ENCODE measurements at places on chromosomes 6 and 20.

DNA sequence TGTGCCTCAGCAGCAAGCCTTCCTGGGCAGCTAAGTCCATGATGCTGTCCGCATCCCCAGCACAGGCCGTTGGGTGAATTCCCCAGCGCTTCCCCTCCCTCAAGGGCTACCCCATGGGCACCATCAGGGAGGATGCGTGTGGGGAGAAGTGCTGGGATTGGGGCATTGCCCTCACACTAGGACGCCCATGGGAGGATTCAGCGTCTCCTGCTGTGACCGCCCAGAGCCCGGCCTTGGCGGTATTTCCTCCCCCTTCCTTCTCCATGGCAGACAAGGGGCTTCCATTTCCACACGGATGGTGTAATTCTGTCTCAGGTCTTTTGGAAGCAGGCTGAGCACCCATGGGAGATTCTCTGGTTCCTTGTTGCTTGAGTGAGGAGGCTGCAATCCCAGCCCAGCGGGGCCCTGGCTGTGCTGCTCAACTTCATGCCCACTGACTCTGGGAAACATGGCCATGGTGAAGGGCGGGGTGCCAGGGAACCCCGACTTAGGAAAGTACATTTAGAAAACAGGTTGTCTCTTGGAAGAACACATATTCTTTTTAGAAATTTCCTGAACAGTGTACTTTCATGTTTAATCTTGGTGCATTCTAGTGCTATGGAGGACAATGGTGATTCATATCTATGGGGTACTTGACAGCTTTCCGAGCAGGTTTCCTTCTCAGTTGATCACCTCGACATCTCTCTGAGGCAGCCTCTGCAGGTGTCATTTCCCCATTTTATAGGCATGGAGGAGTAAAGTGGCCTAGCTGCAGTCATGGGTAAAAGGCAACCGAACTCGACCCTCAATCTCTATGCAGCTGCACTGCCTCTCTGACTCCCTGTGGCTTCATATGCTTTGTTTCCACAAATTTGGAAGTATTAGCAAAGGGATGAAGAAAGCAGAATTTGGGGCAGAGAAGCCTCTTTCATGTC lies 178.2 kb upstream of the CST7 start:
- no peak for DNase-seq

DNA sequence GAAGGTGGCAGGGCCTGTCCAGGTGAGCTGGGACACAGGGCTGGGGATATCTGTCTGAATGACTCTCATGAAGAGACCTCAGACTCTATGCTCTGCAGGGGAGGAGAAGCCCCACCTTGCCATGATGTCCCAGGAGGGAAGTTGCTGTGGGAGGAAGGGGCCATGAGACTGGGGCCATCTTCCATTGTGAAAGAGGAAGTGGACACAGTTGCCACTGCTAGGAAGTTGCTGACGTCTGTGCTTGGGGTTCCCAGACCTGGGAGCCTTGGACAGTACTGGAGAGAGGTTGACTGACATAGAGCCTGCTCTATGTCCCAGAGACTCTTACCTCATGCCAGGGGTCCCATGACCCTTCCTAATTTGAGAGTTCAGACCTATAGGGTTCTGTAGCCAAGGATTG lies 24.5 kb downstream of the SIRPB1 start:
- DNase-seq = no peak

DNA sequence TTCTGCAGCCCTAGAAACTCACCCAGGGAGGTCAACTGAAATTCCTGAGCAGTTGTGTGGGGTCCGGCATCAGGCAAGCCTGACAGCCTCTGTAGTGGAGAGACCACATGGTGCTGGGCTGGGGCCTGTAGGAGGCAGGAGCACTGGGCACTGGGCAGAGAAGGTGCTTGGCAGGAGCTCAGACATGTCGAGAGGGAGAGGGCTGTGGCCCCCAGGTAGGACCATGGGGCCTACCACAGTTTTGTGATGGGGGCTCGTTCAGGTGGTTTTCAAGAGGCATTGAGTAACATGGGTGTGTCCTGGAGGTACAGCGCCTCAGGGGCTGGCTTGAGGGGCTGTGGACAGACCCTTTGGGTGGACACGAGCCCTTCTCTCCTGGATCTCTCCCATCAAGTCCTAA lies 15.9 kb downstream of the SLC22A23 start:
- DNase-seq = no peak

GRCh38 chr20:53664121-53664520 lies 70.5 kb upstream of the ZNF217 start:
- no peak for DNase-seq

- no peak for DNase-seq
Measured at GRCh38 chr6:1605893-1606779, 3.6 kb upstream of the FOXC1 start.

- DNase-seq = peak; percentile 18
Measured at GRCh38 chr20:13029687-13030375, 21.1 kb downstream of the SPTLC3 start.

DNA sequence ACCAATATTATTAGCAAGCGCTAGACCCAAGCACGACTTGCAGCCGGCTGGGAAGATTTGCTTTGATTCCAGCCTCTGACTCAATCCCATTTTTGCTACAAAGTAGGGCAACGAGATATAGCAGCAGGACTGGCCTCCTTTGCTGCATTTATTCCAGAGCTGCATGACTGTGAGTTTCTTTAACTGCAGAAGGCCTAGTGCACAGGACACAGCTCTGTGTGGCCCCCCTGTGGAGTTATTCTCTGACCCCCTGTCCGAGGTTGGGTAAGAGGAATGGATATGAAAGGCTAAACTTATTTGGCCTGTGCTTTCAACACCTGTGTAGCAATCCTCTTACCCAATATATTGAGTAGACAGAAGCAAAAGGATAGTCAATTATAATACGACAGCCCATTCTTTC lies 133.3 kb upstream of the SPTLC3 start:
- no peak for DNase-seq

DNA sequence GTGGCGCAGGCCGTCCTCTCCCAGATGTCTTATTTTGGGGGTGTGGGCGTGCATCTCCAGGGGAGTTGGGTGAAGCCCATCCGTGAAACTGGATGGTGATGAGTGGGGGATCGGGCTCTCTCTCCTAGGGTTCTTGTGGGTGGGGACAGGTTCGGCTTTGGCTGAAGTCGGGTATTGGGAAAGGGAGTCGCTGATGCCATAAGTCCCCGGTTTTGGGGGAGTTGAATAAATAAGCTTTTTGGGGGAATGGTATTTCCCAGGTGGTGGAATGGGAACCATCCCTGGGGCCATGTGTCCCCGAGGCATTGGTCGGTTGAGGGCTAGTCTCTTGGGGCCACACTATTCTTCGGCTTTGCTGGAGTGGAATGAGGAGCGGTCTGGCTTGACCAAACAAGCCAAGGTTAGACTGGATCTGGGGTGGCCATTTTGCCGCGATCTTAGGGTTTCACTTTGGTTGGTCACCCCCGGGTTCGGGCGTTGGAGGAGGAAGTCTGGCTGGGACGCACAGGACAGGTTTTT lies 481 bp downstream of the ZNF133 start:
- no peak for DNase-seq

- no peak for DNase-seq
Measured at GRCh38 chr6:134491477-134491876, 173.6 kb upstream of the SGK1 start.

- DNase-seq = no peak
Measured at GRCh38 chr6:87918461-87918941, 129.1 kb upstream of the SPACA1 start.

- DNase-seq = no peak
Measured at GRCh38 chr20:14478126-14478525, 140.7 kb upstream of the FLRT3 start.

- DNase-seq = no peak
Measured at GRCh38 chr6:31573239-31574105, 1.4 kb downstream of the LTA start.

- DNase-seq = no peak
Measured at GRCh38 chr20:38471987-38472512, 593 bp upstream of the RALGAPB start.

- DNase-seq = no peak
Measured at GRCh38 chr6:110897433-110897832, 22.8 kb downstream of the AMD1 start.

DNA sequence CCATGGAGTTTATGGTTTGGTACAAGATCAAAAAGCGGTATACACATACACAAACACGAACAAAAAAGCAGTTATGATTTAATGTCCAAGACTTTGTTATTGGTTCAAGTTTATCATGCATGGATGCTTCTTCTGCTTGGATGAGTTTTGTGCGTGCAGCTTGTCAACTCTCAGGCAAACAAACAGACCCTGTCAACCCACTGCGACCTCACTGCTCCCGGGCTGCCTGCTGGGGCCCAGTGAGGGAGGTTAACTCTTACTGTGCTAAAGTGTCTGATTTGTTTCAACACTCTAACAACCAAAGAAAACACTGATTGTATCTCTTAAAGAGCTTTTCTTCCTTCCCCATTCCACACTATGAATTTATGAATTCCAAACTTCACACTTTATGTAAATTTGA lies 26.8 kb upstream of the DDR1 start:
- DNase-seq = no peak
